ENCODE measurements at places on chromosomes 3 and 15.

DNA sequence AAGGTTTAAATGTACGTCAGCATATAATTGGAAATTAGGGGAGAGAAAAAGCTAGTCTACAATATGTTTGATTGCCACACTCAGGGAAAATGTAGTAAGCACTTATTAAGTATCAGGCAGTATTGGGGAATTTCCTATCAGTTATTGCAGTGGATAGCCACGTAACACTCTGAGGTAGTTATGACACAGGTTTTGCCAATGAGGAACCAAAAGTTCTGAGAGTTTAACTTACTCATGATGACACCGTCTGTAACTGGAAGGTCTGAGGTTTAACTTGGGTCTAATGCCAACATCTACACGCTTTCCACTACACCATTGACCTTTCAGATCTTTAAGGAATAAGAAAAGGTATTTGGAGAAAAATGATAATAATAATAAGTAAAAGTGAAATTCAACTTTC lies 89.5 kb downstream of the ZMAT3 start:
- no peak for DNase-seq

- no peak for DNase-seq
Observed at GRCh38 chr3:158768881-158769543, 32.8 kb upstream of the MFSD1 start.

- no peak for DNase-seq
Observed at GRCh38 chr3:146162561-146162960, 1.6 kb upstream of the PLOD2 start.

DNA sequence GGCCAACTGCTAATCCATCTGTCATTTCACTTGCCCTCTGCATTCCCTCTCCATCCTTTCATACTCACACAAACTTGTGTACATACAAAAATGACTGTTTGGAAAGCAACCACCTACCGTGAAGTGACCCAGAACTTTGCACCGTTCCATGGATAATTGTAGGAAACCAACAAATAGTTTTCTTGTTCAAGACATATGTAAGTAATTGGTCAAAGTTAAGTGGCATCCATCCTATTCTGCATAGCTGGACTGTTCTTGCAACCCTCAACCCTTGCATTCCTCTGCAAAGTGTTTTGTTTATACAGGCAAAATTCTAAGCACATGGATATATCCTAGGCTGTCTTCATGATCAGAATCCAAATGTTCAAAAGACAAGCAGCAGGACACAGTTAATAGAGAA lies 592.5 kb downstream of the MECOM start:
- no peak for DNase-seq

- no peak for DNase-seq
Observed at GRCh38 chr3:55746808-55747413, 259.8 kb upstream of the WNT5A start.

GRCh38 chr15:66722757-66723540 lies 20.9 kb downstream of the SMAD6 start:
- DNase-seq, result no peak

GRCh38 chr15:39936187-39936586 lies 2.3 kb downstream of the EIF2AK4 start:
- DNase-seq, result no peak

GRCh38 chr15:38576837-38577236 lies 12.2 kb upstream of the RASGRP1 start:
- peak; percentile 37 for DNase-seq

DNA sequence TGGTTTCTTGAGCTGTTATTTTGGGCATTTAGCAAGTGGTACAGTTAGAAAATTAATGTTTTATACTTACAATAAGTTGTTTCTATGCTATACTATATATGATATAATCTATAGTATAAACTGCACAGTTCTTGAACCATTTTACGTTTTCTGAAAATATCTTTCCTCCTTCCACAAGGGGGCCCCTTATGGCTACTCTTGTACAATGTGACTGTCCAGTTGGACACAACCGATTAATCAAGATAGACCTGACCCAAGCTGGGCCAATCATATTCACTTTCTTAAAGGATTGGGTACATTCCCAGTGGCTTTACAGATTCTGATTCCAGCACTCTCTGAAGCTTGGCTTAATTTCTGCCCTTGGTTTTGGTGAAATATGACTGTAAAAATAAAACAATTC lies 953.4 kb downstream of the AGBL1 start:
- no peak for DNase-seq

DNA sequence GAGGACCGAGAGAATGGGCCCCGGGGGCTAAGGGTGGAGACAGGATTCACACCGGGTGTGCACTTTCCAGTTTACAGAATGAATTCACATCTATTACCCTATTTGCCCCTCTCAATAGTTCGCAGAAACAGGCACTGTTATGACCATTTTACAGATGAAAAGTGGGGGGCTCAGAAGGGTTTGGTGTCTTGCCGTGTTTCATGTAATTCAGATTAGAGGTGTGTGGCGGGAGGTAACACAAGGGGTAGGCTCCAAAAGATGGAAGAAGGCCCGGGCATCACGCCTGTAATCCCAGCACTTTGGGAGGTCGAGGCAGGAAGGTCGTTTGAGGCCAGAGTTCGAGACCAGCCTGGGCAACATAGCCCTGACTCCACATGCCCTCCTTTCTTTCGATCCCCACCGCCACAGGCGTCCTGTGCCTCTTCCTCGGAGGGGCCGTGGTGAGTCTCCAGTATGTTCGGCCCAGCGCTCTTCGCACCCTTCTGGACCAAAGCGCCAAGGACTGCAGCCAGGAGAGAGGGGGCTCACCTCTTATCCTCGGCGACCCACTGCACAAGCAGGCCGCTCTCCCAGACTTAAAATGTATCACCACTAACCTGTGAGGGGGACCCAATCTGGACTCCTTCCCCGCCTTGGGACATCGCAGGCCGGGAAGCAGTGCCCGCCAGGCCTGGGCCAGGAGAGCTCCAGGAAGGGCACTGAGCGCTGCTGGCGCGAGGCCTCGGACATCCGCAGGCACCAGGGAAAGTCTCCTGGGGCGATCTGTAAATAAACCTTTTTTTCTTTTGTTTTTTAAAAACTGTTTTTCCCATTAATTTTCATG lies 3.4 kb downstream of the DUOXA2 start:
- DNase-seq, result no peak

GRCh38 chr3:126340943-126341754 lies 16.1 kb downstream of the KLF15 start:
- no peak for DNase-seq

DNA sequence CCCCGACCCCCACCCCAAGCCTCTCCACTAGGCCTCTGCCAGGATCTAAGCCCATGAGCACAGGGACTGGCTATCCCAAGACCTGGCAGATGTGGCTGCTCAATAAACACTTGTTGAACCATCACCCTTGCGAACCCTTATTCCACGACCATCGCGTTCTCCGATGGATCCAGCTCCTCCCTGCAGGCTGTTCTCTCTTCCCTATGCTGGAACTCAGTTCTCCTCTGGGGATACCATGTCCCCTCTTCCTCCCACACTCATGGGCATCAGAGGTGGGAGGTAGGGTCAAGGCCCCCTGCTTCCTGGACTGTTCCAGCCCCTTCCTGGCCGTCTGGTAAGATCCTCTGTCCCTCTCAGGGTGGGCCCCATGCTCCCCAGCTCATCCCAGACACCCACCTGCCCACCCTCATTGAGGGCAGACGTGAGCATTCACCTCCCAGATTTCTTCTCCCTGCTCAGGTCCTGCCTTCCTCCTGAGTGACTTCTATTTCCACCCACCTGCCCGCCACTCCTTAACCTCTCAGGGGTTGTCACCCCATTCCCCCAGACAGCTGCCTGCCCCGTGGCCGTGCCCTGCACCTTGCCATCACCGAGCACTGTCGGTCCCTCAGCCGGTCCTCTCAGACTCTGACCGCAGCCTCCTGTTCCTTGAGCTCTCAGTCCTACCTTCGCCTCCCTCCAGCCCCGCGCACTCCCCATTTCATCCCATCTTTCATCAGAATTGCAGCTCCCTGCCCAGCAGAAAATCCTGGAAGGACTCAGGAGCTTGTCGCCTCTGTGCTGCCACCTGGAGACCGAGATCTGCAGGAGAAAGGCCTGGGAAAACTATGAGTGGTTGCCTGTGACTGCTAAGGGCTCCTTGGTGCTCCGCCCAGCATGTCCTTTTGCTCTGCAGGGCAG lies 42.0 kb downstream of the PML start:
- DNase-seq, result no peak

DNA sequence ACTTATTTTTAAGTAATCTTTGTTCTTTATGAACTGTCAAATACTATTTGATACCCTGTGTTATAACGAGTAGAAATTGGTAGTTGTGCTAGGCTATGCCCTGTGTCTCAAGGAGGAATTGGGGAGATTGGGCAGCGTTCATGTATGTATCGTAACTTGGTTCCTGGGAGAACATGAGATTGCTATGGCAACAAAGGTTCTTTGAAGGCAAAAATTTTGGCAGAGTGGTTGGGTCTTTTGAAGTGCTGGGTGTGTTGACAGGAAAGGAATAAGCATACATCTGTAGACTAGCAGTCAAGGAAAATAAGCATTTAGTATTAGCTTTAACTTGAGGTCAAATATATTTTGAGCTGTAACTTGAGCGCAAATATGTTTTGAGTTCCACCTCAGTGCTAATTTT lies 45.3 kb downstream of the TCF12 start:
- DNase-seq, result no peak

GRCh38 chr3:111715911-111716523 lies 120.9 kb upstream of the ZBED2 start:
- peak; percentile 18 for DNase-seq

- peak; percentile 7 for DNase-seq
Observed at GRCh38 chr15:65595960-65596359, 15.0 kb downstream of the INTS14 start.

- DNase-seq, result no peak
Observed at GRCh38 chr3:119642746-119643473, 17.5 kb downstream of the POPDC2 start.

GRCh38 chr3:80040067-80040466 lies 272.3 kb upstream of the ROBO1 start:
- no peak for DNase-seq

GRCh38 chr15:51105430-51106016 lies 10.8 kb upstream of the TNFAIP8L3 start:
- no peak for DNase-seq

GRCh38 chr3:71109241-71109976 lies 474.1 kb downstream of the FOXP1 start:
- no peak for DNase-seq

DNA sequence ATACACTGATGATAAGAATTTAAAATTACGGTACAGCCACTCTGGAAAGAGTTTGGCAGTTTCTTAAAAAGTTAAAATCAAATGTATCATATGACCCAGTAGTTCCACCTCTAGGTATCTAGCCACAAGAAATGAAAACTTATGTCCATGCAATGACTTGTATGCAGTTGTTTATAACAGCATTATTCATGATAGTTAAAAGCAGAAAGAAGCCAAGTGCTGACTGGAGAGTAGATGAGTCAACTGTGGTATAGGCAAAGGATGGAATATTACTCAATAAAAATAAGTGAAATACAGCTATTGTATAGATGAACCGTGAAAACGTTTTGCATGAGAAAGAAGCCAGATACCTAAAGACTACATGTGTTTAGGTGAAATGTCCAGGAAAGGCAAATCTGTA lies 14.8 kb downstream of the GPR87 start:
- DNase-seq, result no peak

DNA sequence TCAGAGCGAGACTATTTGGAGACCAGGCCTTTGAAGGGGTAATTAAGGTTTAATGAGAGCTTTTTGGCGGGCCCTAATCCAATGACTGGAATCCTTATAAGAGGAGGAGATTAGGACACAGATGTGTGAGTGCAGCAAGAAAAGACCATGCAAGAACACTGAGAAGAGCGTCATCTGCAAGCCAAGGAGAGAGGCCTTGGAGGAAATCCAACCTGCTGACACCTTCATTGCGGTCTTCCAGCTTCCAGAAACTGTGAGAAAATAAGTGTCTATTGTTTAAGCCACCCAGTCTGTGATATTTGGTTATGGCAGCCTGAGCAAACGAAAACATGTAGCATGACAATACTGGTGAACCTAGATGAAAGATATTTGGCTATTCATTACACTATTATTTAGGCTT lies 23.0 kb upstream of the MUSTN1 start:
- DNase-seq, result no peak

DNA sequence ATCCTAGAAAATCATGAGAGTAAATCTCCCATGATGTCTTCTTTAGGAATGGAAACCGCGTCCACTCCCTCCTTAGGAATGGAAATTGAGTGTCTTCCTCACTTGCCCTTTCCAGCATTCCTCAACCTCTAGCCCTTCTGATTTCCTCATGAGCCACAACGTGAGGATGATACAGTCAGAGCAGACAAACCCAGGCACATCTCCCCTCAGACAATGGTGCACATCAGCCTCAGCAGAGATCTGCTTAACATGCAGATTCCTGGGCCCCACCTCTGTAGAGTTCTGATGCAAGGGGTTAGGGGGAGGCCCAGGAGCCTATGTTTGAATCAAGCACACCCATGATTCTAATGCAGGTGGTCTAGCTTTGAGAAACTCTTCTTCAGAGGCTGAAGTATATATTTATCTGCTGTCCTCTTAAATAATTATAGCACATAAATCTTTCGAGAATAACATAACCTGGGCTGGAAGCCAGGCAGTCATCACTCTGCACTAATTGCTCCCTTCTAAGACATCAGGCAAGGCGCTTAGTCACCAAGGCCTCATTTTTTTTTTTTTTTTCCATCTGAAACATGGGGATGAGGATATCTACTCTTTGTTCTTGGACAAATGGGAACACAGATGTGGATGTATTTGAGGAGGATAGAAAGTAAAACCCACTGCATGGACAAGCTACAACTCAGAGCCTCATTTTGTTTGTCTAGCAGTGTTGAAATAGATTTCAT lies 81.7 kb downstream of the PRICKLE2 start:
- DNase-seq, result no peak

DNA sequence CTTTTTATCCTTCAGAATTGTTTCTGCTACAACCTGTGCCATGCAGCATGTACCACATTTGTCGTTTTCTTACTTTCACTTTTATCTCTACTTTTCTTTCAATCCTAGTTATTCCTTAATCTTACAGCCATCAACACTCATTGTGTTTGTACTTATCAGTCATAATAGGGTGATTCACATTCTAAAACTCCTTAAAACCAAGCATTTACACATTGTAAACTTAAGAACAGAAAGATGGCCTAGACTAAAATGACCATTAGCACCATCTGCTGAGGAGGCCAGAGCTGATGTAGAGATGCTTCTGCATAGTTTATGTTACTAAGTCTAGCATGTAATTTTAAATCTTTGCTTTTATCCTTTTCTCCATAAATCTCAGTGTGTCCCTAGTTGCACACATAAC lies 25.5 kb downstream of the EIF2AK4 start:
- DNase-seq, result no peak

DNA sequence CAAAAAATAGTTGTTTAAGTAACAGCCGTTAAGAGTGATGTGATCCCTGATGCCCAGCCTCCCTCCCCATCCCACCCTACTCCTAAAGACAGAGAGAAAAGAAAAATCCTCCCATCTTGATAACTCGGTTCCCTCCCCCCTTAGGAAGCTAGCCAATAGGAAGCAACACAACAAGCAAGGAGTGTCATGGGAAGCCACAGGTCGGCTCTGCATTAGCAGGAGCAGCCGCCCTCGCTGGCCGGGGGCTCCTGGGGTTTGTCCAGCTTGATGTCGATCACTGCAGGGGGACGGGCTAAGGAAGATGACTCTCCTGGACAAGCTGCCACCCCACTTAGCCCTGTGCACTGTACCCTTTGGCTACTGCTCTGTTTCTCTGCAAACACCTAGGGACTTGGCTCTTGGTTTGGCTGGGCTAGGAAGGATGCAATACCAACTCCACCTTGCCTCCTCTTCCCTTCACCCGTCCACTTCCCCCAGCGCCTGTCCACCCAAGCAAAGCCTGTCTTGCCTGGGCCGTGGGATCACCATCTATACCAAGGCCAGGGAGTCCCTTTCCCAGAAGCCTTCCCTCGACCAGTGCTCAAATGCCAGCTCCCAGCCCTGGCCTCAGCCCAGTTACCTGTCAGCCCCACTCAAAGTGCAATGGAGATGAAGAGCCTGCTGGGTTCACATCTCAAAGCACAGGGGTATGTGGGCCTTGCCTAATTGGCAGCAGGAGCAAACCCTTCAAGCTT lies 23.1 kb downstream of the SRPRB start:
- no peak for DNase-seq
